Stimulated activated CD8-positive, alpha-beta memory T cell treated with anti-CD3 and anti-CD28 coated beads, Interleukin-7, amount 100 ng/mL, for 1 hour (primary cell): ENCODE measurements at places on chromosomes 5 and 9.

GRCh38 chr9:81388831-81389230 is 300.5 kb downstream of the TLE1 start:
- DNase-seq = no peak

DNA sequence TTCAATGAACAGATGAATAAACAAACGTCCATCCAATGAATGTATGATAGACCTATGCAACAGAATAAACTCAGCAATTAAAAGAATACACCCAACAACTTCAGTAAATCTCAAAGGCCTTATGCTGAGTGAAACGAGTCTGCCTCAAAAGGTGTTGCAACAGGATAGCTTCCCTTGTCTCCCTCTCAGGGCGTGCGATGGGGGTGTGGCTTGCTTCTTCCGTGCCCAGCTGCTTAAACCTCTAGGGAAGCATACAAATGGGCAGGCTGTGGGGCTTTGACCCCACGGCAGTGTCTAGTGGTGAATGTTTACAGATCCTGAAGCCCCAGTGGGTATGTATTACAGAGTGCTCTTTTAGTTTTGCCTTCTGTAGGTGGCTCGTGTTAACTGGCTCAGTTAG is 87.0 kb upstream of the CCL21 start:
- DNase-seq = no peak

DNA sequence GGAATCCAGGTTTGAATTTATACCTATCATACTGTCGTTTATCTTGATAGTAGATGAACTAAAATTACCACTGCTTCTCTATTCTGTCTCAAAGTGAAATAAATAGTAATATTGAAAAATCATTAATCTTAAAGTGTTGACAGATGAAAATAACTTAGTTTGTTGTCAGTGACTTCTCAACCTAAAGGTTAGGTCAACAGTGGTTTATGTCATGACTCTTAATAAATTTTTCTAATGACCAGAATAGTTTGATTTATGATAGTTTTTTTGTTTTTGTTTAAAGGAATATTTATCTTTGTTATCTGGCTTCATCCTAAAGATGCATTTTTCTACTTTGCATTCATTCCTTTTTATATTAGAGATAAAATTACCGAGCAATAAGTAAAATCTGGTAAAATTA is 81.1 kb downstream of the SLF1 start:
- DNase-seq = no peak

DNA sequence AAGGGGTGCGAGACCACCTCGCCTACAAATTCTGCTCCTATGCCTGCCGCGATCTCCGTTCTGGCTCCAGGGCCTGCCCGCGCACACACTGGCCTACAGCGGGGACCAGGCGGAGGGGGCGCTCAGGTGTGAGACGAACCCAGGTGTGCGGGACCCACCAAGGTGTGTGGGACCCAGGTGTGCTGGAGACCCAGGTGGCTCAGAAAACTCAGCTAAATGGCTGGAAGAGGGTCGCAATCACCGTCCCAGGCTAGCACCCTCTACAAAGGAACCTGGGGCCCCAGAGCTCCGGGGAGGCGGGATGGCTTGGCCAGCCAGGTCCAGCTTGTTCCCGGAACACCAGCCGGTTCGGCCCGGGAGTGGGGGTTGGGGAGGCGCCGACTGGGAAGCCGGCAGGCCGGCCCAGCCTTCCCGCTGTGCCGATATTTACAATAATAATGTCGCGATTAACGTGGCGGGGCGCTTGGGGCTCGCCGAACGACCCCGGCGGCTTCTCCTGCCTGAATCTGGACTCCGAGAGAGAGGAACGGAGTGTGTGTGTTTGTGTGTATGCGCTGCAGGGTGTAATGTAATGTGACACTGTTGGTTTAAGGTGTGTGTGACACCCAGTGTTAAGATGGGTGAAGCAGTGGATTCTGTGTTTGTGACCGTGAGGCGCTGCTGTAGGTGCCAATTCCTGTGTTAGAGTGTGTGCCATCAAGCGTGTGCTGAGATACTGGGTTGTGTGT is 1.4 kb downstream of the PCDH1 start:
- DNase-seq = no peak

DNA sequence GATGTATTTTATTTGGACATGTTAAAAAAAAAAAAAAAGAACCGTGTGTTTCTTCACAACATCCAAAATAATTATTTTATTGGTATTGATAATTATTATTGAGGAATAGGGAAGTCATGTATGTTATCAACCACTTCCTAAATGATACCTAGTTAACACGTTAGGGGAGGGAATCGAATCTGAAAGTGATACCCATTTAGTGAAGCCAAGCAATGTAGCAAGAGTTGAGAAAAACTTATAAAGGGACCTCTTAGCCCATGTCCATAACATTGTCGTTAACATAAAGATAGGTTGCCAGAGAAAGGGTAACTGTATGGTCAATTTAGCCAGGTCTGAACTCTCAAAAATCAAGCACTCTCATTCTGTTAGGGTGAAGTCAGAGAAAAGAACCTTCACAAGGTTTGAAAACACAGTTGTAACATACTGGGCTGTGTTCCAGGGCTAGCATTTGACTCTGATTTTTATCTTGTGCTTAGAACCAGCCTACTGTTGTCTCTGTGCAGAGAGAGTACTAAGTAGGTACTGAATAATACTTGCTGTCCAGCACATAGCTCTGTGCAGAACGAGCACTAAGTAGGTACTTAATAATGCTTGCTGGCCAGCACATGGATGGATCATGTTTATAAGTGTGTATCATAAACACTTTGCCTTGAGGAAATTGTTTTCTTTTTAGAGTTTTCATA is 60.4 kb downstream of the GHR start:
- DNase-seq = no peak
